ENCODE measurements at places on chromosomes 3 and 15.

DNA sequence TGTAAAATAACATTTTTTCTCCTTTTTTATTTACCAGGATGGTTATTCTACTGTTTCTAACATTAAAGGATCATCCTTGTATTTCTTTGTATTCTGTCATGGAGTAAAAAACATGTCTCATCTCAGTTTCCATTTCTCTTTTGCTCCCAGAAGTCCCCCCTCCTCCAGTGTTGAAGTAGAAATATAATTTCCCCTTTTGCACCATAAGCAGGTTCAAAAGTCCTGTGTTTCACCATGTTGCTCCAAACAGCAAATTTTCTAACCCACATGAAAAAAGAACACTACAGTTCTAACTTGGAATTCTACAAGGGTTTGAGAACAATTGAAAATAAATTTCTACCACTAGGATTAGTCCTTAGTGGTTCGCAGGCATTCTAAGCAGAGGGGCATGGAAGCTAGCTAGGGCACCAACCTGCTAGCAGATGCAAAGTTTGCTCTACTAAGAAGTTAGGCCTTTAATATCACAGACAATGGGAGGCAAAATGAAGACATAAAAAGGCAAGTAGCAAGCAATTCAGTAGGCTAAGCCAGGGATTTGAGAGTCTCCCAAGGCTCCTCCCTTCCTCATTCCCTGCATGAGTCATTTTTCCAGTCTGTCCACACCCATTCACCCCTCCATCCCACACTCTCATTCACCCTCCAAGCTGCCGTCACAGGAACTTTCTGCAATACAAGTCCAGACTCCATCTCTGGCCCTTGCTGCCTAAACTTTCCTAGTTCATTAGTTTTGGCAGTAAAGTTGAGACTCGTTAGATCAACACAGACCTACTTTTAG, 2.3 kb upstream of the MBNL1 start:
- DNase-seq, result no peak

DNA sequence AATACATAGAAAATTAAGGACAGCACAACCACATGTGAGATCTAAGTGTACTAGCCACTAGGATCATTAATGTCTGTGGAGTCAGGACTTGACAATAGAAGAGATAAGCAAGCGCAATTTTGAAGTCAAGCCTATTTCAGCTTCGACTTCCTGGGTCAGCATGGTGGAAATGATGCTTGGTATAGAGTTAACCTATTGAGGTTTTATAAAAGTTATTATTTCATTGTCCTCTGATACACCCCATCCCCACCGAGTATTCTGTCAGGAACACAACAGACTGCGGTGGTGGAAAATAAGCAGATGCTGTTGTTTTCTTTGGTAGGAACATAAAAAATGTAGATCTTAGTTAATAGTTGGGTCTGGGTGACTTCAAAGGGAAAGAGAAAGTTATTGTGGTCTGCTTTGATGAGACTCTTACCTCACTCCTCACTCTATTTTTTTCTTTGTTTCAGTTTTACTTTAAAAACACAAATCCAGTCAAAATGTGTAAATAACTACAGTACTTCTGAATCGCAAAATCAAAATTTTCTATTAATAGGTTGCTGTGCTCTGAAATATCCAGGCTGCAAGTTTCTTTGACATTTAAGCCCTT, 82.1 kb downstream of the IL5RA start:
- DNase-seq, result no peak

DNA sequence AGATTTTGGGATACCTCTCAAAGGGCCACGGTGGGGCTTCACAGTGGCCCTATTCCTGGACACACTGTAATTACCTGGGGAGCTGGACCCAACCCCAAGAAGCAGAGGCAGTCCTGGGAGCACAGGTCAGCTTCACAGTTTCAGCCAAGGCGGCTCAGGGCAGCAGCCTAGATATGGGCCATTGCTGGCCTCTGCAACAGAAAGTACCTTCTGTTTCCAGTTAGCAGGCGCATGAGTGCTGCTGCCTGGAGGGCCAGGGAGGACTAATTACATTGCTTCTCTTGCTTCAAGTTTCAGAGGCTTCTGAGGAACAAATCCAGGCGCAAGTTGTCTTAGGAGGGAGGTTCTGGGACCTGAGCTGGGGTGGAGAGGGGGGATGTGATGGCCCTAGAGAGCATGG, 13.5 kb upstream of the DUSP7 start:
- DNase-seq, result no peak

GRCh38 chr3:49498239-49498638, 28.2 kb downstream of the DAG1 start:
- no peak for DNase-seq

DNA sequence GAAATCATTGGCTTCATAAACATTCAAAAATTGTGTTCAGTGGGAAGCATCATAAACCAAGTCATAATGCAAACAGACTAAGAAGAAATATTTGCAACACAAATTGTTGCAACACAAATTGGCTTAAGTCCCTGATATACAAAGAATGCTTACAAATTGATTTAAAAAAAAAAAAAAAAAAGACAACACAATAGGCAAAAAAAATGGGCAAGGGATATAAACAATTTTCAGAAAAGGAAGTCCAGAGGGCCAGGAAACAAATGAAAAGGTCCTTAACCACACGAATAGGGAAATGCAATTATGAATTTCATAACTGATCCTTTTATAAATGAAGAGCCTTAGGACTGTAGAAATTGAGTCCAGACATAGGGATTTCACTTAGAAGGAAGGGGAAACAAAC, 98.9 kb downstream of the LRRK1 start:
- DNase-seq, result no peak

DNA sequence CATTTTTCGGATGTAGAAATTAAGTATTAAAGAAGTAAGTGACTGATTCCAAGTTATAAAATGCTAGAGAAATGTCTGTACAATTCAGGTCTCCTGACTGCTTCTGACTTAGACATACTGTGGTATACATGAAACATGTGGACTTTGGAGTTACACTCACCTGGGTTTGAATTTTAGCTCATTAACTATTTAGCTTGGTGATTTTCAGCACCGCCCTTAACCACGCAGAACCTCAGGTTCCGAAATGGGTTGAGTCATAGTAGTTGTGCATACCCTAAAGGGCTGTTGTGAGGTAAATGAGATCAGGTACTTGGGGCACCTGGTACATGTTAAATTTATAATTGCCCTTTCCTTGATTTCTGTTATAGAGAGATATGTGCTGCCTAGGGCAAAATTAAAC, 32.9 kb upstream of the UTS2B start:
- DNase-seq, result no peak

- DNase-seq, result no peak
Measured at GRCh38 chr15:60649845-60650548, 171.1 kb upstream of the ICE2 start.

- no peak for DNase-seq
Measured at GRCh38 chr3:114839476-114839875, 307.6 kb downstream of the ZBTB20 start.

DNA sequence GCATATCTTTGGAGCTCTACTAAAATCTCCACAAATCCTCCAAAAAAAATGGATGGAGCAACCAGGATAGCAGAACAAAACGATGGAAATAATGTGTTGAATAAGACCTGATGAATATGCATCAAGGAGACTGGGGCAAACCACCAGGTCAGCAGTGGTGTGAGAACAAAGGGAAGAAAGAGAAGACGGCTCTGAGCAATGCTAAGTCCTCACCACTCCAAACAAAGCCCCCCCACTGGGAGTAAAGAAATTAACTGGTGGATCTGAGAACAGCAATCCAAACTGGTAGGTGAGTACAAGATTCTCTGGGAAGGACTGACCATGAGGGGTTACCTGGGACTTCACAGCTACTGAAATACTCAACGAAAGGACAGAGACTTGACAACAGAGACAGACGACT, 977.3 kb downstream of the TBL1XR1 start:
- no peak for DNase-seq

DNA sequence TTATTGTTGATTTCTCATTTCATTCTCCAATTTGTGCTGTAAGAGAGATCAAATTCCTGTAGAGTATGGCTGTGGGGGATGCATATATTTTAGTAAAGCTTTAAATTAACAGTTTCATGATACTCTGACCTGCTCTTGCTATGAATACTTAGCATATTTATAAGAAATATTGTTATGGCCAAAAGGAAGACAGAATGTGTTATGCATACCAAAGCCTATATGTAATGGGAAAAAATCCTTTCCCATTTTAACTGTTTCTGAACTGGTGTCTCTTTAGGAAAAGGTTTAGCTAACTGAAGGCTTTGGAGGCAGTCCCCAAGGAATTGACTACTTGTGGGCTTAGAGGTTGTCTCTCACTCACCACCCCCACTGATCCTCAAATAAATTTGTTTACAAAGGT, 59.2 kb downstream of the CADPS start:
- DNase-seq, result no peak

- DNase-seq, result no peak
Measured at GRCh38 chr15:80550219-80550907, 144.7 kb upstream of the ABHD17C start.

- DNase-seq, result no peak
Measured at GRCh38 chr3:49761661-49762060, 24.7 kb downstream of the IP6K1 start.

GRCh38 chr15:60406513-60407414, 9.0 kb upstream of the ANXA2 start:
- DNase-seq, result no peak

DNA sequence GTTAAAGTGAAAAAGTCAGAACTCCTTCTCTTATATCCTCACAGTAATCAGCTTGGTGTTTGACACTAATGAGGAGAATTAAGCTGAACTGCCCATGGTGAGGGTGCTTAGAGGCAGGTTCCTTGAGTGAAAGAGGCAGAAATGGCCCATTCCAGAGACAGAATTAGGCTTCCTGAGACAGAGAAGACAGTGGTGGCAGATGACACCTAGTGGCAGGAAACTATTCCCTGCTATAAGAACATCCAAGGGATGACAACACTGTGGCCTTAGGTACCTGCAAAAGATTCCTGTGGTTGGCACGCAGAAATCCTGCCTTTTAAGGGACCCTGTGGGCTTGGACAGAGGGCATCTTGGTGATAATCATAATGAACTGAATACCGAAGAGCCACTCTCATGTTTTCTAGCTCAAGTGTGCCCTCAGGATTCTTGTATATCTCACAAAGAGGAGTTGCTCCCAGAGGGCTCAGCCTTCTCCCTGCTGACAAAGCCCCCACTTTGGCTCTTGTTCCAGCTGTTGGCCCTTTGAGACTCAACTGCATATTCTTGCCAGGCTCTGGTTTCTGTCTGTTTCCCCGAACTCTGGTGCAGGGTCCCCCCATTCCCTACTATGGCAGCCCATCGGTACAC, 56.0 kb downstream of the KBTBD12 start:
- no peak for DNase-seq

DNA sequence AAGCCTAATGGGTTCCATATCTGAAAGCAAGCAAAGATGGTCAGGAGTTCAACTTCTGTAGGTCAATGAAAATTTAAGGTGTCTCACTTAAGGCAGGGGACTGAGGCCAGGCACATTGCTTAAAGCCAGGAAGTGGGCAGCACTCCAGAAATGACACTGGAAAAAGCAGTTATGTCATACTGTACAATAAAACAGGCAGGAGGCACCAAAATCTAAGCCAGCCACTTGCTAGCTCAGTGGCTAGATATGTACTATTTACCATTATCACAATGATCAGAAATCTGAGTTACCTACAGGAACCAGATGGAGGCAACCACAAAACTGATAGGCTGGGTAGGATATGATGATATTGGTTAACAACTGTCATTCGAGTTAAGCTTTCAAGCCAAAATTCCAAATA, 57.3 kb downstream of the FRMD5 start:
- no peak for DNase-seq

DNA sequence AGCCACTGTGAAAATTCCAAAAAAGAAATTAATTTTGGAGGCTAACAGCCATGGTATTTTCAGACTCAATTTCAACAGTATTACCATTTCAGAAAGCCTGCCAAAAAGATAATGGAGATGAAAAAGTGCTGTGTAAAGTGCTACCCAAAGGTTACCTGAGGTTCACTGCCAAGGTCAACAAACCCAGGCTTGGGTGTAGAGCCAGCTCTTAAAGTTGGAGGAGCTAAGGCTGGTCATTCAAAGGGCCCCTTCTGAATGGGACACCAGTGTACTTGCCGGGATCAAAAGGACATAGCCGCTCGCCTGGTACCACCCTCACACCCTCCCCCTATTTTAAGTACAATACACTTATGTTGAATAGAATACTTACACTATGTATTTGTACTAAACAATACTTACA, 64.5 kb downstream of the ETV5 start:
- DNase-seq, result no peak

- DNase-seq, result no peak
Measured at GRCh38 chr3:152185891-152186630, 82.7 kb upstream of the MBNL1 start.

DNA sequence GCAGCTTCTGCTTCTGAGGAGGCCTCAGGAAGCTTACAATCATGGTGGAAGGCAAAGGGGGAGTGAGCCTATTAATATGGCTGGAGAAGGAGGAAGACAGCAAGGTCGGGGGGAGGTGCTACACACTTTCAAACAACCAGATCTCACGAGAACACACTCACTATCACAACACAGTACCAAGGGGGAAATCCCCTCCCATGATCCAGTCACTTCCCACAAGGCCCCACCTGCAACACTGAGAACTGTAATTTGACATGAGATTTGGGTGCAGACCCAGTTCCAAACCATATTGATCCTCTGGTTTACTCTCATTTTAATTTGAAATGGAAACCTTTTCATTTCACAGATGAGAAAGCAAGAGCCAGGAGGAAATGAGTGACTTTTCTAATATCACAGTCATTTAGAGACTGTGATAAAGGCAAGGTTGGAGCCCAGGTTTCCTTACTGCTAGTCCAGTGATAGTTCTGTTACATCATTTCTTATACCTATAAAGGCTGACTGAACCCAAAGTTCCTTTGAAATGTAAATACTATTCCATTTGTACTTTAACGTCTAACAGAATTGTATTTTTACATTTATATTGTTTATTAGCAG, 105.8 kb upstream of the GAP43 start:
- no peak for DNase-seq

DNA sequence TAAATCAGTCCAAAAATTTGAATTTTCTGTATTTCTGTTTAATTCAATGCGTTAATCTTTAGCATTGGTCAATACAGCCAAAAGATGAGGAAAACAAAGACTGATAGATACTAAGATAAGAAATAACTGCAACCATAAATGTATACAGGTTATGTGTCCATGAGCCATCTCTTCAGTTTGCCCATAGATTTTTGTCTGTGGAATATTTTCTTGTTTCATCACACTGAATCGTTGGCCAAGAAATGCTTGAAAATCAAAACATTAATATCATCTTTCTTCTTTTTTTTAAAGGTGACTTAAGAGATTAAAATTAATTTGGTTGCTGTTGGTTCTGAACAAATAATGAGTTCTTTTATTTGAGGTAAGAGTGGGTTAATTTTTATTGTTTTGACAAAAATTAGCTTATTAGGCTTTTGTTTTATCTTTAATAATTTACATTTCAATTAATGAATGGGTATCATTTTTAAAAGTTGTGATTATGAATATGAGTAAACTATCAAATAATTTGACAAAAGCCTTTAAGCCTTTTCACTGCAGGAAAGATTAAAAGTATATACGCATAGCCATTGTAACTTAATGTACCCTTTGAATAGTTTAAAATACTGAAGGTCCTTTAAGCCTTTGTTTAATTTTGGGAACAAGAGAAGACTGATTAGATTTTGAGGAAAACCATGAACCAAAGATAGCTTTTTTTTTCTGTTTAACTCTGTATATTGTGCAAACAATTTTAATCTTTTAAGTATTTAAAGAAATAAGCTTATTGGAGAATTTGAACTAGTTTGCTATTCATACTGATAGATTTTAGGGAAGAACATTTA, 14.7 kb upstream of the CHD2 start:
- no peak for DNase-seq

GRCh38 chr15:85733416-85733815, 61.3 kb downstream of the KLHL25 start:
- DNase-seq, result no peak

GRCh38 chr15:29903028-29903427, 80.8 kb upstream of the TJP1 start:
- no peak for DNase-seq

- DNase-seq, result no peak
Measured at GRCh38 chr3:48595526-48596121, 495 bp upstream of the COL7A1 start.

Data from activated naive CD4-positive, alpha-beta T cell (primary cell).